Gastrocnemius medialis (tissue), 4 donors: ENCODE measurements at places on chromosomes 6 and 20. TPM values are rescaled to one million over a fixed set of nuclear protein-coding genes. Genes with fewer than 3 reads are reported as not detected.

GRCh38 chr20:43252761-43253160 is 63.1 kb upstream of the PTPRT start:
- no peak for DNase-seq

- DNase-seq = no peak
Observed at GRCh38 chr6:144749263-144749662, 464.1 kb downstream of the UTRN start.

GRCh38 chr20:32204205-32205109 is 3.1 kb downstream of the PLAGL2 start:
- DNase-seq = peak; percentile 40

DNA sequence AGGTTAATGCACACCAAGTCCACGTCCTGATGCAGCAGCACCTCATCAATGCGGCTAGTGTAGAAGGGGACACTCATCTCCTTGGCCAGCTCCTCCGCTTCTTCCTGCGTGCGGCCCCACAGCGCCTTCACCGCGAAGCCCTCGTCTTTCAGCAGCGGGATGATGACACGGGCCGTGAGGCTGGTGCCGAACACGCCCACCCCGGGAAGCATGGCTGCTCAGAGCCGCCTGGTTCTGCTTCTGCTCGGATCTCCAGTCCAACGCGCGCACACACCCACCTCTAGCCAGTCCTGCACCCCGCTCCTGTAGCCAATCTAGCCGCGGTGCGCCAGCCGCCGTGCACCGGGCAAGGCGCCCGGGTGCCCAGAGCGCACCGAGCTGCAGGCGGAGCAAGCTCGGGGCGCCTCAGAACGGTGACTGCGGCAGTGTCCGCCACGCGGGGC is 700 bp downstream of the GFOD1 start:
- DNase-seq = peak; percentile 52

Gene DUSP15
- total RNA-seq = not detected

GRCh38 chr6:25005010-25005409 is 69.2 kb upstream of the RIPOR2 start:
- DNase-seq = no peak

- no peak for DNase-seq
Observed at GRCh38 chr6:4861564-4861963, 85.4 kb downstream of the CDYL start.

Gene SLC22A1
- total RNA-seq = 1.4 TPM
